ENCODE measurements at places on chromosomes 7 and 10. TPM values are rescaled to one million over a fixed set of nuclear protein-coding genes. Genes with fewer than 3 reads are reported as not detected.

The GRM3 gene
- polyA plus RNA-seq = 15.9 TPM

The TFPI2 gene
- not detected for polyA plus RNA-seq

The PLEKHA1 gene
- polyA plus RNA-seq = 87.7 TPM

The CAMK2B gene
- 67.3 TPM for polyA plus RNA-seq

The SLC39A12 gene
- not detected for polyA plus RNA-seq

The AMZ1 gene
- not detected for polyA plus RNA-seq

The PLCE1 gene
- 0.22 TPM for polyA plus RNA-seq

The FGF8 gene
- 6.0 TPM for polyA plus RNA-seq

The GIMAP4 gene
- not detected for polyA plus RNA-seq

The FEZF1 gene
- polyA plus RNA-seq = 1.1 TPM

The TLX1 gene
- not detected for polyA plus RNA-seq

The CRTAC1 gene
- 1.1 TPM for polyA plus RNA-seq

The AKR1C8 gene
- polyA plus RNA-seq = 0.54 TPM

The ASZ1 gene
- polyA plus RNA-seq = not detected

The CALCR gene
- 3.6 TPM for polyA plus RNA-seq

The NEBL gene
- 16.4 TPM for polyA plus RNA-seq
